ENCODE measurements at places on chromosomes 7 and 10.

DNA sequence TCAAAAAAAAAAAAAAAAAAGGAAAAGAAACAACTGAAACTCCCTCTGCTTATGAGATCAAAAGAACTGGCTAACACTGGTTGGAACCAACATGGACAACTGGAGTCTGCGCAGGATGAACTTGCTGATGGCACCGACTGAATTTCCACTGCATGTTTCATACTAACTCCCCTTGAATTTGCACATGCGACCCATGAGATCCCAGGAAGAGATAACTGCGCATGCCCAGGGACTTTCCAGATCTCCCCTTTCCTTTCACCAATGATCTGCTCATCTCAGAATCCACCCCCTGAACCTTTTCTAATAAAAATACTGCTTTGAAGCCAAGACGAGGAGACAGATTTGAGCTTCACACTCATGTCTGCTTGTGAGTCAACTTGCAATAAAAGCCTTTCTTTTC lies 20.7 kb downstream of the LBX1 start:
- DNase-seq, result no peak

GRCh38 chr7:139782932-139783331 lies 5.1 kb upstream of the HIPK2 start:
- DNase-seq, result no peak

DNA sequence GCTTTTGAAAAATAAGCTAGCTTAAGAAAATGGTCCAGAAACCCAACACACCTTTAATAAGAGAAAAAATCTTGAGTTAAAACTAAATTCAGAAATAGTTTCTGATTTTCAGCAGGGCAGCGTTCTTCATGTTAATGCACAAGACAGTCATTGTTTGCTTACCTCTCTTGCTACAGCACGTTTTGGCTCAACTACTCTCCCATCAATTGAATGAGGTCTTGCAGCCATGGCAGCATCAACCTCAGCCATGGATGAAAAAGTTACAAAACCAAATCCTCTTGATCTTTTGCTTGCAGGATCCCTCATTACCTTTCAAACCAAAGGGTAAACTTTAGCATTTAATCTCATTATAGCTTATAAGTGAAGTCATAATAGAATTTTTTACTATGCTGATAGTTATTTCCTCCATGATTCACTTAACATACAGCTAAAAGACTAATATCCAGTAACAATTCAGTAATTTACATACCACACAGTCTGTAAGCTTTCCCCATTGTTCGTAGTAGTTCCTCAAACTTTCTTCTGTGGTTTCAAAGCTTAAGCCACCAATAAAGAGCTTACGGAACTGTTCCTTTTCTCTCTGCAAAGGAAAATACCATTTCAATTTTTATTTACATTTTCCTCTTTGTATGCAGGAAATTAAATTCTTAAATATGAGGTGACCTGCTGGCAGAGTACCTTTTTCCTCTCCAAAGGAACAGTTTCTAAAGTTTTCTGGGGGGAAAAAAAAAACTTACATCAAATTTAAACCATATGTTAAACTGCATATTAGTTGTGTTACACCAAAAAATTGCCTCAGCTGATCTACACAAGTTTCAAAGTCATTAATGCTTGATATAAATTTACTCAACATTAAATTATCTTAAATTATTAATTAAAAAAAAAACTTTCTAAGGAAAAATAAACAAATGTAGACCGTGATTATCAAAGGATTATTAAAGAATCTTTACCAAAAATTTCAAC lies 3.1 kb downstream of the HNRNPA2B1 start:
- DNase-seq, result no peak

DNA sequence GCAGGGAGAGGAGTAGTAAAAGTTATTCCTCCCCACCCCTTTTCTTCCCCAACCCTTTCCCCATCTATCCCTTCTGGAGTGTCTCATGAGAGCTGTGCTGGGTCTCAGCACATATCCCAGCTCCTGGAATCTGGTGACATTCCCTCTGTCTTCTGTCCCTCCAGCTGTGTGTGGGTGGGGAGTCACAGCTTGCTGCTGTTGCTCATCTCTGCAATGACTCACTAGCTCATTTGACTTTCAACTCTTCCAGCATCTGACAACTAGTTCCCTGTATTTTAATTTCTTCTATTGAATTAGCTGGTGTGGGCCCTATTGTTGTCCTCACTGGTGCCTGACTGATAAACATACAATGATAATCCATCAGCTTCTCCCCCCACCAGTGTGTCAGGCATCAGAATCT lies 198.9 kb upstream of the AUTS2 start:
- DNase-seq, result no peak

GRCh38 chr7:69276011-69276729 lies 322.1 kb upstream of the AUTS2 start:
- DNase-seq, result no peak

DNA sequence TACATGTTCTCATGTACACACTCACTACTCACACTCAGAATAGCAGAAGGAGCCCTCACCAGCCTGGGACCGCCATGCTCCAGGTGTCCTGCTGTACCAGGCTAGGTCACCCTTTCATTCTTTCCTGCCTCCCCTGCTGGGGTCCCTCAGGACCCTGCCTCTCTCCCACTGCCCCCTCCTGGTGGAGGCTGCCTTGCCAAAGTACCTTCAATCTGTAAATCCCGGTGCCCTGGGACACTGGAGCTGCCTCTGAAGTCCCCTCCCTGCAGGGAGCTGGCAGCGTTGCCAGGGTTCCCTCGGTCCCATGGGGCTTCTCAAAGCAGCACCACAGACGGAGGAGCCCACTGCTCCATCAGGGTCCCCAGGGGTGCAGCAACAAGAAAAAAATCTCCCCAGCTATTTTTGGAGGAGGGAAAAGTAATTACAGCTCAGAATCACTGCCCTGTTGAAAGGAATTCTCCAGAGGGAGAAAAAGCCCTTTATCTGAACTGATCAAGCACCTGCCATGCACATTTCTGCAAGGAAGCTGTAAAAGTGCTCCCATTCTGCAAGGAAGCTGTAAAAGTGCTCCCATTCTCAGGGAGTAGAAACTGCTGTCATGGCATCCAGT lies 259.9 kb downstream of the PTPRN2 start:
- DNase-seq, result no peak

DNA sequence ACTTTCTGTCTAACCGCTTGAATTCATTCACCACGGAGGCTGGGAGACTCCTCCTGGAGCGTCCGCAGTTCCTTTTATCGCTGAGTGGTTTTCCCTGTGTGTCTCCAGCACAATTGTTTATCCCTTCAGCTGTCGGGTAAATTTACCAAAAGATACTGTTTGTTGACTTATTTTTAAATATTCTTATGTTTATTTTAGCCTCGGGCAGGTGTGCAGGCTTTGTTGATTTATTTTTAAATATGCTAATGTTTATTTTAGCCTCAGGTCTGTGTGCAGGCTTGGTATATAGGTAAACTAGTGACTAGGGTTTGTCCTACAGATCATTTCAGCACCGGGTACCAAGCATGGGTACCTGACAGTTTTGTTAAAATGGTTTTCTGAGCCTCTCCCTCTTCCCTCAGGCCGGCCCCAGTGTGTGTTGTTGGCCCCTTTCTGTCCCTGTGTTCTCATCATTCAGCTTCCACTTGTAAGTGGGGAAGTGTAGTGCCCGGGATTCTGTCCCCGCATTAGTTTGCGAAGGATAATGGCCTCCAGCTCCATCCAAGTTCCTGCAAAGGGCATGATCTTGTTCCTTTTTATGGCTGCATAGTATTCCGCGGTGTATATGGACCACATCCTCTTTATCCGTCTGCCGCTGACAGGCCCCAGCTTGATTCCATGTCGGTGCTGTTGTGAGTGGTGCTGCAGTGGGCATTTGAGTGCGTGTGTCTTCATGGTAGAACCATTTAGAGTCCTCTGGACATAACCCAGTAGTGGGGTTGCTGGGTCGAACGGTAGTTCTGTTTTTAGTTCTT lies 5.3 kb downstream of the GET4 start:
- no peak for DNase-seq

- DNase-seq, result no peak
Observed at GRCh38 chr10:22464966-22465629, 119.8 kb downstream of the SPAG6 start.

DNA sequence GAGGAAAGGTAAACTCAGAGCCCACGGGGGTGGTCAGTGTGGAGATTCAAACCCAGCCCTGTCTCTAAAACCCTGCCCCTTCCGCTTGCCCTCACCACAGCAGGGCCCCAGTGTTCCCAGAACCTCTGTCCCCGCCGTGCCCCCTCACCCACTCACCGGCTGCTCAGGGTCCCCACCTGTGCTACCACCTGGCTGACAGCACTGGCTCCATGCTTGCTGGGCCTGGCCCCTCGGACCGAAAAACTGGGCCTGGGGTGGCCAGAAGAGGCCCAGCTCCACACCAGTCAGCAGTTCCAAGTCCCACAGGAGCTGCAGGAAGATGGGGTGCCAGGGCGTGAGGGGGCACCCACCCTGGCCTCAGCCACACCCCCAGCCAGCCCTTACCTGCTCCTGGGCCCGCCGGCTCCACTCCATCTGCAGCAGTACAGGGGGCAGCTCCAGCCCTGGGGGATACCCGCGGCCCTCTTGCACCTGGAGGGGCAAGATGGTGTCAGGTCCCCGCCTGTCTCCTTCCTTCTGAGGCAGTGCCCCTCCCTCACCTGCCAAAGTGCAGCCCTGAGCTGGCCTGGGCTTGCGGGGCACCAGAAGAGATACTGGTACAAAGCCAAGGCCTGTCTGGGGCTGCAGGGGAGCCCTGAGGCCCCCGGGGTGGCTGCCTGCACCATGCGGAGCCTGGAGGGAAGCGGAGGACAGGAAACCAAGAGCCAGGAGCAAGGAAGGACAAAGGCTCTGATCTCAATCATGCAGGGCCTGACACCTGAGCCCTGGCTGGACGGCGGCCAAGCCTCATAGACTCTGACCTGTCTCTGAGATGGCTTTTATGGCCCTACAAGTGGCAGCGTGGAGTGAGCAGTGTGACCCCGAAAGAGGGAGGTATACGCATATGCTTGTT lies 11.7 kb downstream of the ATP6V1F start:
- DNase-seq, result no peak

GRCh38 chr10:28367929-28368484 lies 65.1 kb upstream of the MPP7 start:
- DNase-seq, result peak; percentile 67

GRCh38 chr7:5559576-5560240 lies 136.1 kb upstream of the TNRC18 start:
- no peak for DNase-seq

- peak; percentile 74 for DNase-seq
Observed at GRCh38 chr7:21939136-21939857, 6.4 kb downstream of the CDCA7L start.

GRCh38 chr7:70703785-70704184 lies 428.2 kb upstream of the GALNT17 start:
- DNase-seq, result no peak

DNA sequence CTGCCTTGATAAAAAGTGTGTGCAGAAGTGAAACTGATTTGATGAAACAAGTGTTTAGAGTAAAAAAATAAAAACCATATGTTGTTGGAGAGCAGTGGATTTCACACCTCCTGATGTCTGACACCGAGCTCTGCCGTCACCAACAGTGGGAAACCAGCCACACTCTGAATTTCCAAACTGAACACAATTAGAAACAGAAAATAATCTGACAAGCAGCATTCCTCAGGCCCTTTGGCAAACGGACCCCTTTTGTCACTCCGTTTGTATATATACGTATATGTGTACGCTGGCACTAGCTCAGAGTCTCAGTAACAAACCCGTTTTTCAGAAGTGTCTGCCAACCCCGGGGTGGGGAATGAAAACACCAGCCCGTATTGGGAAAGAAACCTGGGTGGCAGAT lies 32.4 kb downstream of the TACC2 start:
- DNase-seq, result no peak

- DNase-seq, result no peak
Observed at GRCh38 chr7:153838591-153838990, 213.6 kb upstream of the DPP6 start.

GRCh38 chr10:25766213-25766612 lies 167.8 kb upstream of the MYO3A start:
- no peak for DNase-seq

DNA sequence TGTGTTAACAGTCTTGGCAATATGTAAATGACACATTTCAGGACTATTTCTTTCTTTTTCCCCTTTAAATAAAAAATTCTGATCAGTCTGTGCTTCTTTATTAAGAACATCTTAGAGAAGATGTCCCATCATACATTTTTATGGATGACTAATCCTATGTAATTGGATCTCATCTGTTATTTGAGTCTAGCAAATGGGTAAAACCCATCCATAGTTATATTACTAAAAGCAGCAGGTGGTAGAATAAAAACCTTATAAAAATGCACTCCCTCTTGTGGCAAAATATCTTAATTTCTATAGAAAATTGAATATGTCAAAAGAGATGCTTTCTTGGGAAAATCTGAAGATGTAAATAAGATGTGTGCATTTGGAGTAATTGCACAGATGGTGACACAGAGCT lies 35.3 kb downstream of the TRRAP start:
- no peak for DNase-seq

GRCh38 chr10:86311190-86311589 lies 55.4 kb downstream of the GRID1 start:
- no peak for DNase-seq

DNA sequence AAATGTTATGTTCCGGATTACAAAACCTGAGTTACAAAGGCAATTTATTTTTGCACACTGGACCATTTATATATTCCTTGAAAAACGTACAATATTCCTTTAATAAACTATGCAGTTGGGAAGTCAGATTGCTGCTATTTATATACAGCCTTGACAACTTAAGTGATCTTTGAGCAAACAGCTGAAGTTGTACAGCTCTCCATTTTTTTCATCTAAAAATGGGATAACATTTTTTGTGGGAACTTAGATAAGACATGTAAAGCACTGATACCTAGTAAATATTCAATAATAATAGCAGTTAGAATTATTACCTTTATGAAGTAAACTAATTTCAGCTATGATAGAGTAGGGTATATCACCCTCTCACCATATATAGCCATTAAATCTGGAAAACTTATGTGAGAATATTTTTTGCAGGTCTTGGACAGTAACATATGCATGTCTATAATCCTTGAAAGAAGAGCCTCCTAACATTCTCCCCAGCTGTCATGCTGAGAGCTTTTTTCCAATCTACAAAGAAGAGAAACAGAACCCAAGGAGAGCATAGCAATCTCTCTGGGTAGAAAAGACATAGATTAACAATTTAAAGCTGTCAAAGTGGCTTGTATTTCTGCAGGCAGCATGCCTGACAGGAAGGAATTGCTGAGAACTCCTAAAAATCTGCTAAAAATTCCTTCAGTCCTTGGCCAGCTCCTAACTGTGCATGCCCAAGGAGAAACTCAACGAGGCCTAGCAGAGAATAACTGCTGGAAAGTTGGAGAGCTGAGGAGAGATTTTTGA lies 326.0 kb downstream of the CRPPA start:
- DNase-seq, result no peak
